NCI-H2029 (cell line): ENCODE measurements at places on chromosomes 16 and 17.

GRCh38 chr17:49978501-49978900, 9.5 kb downstream of the DLX4 start:
- DNase-seq = no peak

DNA sequence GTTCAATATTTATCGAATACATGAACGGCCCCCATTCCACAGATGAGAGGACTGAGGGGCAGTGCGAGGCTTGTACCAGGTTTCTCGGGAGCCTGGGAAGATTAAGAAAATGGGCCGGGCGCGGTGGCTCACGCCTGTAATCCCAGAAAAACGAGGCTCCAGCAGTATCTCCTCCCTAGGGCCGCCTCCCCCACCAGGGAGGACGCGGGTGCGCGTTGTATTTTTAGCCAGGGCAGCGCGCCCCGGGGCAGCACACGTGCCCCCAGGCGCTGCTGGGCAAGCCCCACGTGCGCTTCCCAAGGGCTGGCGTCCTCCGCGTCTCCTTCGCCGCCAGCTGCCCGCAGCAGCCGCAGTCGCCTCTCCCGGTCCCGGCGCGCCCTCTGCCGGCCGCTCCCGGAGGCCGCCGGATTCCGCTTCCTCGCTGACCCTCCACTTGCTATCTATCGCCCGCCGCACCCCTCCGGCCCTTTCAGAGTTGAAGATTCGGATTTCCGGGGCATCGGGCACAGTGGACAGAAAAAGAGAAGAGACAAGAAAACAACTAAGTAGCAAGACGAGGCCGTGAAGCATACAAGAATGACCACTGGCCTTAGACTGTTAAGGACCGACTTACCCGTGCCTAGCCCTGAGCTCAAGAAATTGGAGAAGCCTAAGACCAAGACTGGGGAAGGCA, 1.9 kb upstream of the YBX2 start:
- peak; percentile 39 for DNase-seq

DNA sequence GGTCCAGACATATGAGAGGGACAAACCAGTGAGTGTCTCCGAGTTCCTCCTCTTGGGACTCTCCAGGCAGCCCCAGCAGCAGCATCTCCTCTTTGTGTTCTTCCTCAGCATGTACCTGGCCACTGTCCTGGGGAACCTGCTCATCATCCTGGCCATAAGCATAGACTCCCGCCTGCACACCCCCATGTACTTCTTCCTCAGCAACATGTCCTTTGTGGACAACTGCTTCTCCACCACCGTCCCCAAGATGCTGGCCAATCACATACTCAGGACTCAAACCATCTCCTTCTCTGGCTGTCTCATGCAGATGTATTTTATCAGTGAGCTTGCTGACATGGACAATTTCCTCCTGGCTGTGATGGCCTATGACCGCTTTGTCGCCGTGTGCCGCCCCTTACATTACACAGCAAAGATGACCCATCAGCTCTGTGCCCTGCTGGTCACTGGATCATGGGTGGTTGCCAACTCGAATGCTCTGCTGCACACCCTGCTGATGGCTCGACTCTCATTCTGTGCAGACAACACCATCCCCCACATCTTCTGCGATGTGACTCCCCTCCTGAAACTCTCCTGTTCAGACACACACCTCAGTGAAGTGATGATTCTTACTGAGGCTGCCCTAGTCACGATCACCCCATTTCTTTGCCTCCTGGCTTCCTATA, 19.2 kb downstream of the ZNF200 start:
- no peak for DNase-seq

DNA sequence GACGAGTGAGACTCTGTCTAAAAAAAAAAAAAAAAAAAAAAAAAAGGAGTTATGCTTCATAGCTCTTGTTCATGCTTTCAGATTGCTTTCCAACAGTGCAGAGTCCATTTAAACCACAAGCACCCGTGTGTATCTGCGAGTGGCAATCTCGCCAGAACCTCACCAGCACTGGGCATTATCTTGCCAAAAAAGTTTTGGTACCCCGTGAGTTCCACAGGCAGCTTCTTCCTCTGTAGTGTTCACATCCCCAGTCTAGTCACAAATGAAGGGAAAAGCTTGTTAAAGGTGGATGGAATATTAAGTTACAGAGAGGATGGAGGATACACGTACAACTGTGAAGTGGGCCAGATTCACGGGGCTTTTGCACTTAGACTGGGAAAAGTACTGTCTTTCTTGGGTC, 33.5 kb downstream of the WSB1 start:
- DNase-seq = no peak

GRCh38 chr16:23607726-23608125, 11.6 kb upstream of the NDUFAB1 start:
- no peak for DNase-seq

DNA sequence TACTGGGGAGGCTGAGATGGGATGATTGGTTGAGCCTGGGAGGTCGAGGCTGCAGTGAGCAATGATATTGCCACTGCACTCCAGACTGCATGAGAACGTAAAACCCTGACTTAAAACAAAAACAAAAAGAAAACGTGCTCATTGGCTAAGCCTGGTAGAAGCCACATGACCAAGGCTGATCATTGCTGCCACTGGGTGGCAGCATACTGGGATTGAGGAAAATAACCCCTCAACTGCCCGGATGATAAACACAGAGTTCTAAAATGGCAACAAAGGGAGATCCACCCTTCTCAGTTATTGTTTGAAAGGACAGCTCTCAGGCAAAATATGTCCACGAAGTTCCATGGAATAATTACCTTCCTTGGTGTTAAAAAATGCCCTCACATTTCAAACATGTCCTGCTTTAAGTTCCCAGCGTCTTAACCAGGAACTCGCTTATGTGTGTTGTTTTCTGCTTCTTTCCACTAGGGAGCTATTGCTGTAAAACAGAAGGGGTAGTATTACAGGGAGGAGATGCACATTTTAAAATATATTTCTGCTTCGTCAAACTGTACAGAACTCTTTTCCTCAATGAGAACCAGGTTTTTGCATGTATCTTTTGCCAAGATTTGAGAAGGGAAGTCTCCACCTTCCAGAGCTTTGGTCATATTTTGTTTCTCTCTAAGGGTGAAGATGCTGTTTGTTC, 675.3 kb downstream of the MAF start:
- DNase-seq = no peak

DNA sequence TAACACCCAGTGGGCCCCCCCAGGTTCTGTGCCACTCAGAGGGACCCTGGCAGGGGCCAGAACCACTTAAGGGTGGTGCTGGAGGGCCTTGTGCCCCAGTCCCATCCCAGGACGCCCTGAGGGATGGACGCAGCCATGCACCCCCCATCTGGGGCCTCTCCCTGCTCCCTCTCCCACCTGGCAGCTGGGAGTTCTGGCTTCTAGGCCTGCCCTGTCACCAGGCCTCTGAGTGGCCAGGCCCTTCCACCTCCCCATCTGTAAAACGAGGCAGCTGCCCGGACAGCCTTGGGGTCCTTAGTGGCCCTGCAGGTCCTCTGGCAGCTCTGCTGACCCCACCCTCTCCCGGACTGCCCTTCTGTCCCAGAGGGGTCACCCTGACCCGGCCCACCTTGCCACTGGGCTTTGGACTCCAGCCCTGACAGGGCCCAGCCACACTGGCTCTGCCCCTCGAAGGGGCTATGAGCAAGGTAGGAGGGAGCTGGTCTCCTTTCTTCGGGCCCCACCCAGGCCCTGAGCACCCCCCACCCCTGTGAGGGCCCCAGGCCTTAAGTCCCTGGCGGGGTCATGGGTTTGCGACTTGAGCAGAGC, 12.3 kb downstream of the PAM16 start:
- DNase-seq = no peak

DNA sequence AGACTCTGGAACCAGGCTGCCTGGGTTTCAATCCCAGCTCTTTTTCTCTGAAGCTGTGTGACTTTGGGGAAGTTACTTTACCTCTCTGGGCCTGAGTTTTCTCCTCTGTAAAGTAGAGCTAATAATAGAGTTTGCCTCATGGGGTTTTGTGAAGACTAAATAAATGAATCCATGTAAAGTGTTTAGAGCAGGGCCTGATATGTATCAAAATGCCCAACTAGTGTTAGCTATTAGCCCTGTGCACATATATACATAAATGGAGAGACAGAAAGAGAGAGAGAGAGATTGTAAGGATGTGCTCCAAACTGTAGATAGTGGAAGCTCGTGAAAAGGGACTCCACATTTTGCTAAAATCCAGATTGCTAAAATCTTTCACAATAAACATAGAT, 44.8 kb upstream of the HAPSTR1 start:
- DNase-seq = no peak

GRCh38 chr16:59881376-59881775, 1147.3 kb upstream of the GOT2 start:
- no peak for DNase-seq

DNA sequence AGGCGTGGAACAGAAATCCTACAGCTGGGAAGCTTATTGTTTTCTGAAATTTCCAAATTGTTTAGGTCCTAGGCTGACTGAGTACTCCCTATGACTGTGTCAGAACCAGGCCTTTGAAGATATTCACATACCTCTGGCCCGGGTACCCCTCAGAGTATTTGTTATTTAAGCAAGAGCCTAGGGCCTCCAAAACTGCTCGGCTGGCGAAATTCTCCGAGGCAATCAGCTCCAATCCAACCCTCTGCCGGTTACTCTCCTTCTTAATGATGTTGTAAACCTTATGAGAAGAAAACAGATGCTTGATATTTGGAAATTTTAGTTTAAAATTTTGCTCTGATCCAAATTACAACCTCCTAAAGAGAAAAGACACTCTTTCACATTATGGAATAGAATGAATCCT, 9.8 kb downstream of the SHMT1 start:
- no peak for DNase-seq

GRCh38 chr16:70267516-70267915, 15.8 kb upstream of the EXOSC6 start:
- DNase-seq = no peak

GRCh38 chr17:37512442-37513068, 22.9 kb downstream of the DUSP14 start:
- DNase-seq = no peak

DNA sequence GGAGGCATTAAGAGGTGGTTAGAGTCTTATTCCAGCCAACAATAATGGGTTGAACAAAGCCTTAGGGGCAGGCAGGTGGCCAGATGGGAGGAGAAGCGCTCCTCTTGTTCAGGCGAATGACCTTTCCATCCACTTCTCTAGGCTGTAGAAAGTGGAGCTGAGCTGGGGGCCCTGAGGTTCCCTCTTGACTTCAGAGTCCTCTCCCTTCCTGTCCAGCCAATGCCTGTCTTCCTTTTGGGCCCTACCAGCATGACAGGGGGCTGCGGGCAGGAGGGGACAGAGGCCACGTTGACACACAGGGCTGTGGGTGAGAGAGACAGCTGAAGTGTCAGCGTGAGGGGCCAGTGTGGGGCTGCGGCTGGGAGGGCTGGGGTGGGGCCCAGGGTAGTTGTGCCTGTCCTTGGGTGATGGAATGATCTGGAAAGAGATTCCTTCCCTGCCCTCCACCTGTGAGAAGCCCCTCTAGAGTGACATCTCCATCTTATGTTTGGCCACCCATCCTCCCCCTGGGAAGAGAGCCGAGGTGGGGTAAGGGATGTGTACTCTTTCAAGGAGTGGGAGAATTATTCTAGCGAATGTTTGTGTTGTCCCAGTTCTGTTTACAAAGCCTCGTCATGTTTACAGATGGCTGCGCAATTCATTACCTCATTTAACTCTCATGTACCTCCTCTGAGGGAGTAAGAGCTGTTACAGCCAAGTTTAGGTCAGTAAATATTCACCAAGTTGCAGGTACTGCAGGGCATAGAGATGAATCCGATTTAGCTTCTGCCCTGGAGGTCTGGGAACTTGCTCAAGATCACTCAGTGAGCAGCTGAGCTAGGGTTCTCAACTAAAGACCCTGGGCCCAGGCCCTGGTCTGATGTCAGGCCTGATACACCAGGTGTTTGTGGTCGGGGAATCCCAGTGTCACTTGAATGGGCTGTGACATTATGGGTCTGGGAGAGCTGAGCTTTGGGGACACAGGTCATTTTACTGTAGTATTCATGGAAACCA, 3.3 kb downstream of the ERBB2 start:
- DNase-seq = peak; percentile 58

GRCh38 chr17:50475362-50475761, 3.3 kb upstream of the RSAD1 start:
- DNase-seq = no peak

DNA sequence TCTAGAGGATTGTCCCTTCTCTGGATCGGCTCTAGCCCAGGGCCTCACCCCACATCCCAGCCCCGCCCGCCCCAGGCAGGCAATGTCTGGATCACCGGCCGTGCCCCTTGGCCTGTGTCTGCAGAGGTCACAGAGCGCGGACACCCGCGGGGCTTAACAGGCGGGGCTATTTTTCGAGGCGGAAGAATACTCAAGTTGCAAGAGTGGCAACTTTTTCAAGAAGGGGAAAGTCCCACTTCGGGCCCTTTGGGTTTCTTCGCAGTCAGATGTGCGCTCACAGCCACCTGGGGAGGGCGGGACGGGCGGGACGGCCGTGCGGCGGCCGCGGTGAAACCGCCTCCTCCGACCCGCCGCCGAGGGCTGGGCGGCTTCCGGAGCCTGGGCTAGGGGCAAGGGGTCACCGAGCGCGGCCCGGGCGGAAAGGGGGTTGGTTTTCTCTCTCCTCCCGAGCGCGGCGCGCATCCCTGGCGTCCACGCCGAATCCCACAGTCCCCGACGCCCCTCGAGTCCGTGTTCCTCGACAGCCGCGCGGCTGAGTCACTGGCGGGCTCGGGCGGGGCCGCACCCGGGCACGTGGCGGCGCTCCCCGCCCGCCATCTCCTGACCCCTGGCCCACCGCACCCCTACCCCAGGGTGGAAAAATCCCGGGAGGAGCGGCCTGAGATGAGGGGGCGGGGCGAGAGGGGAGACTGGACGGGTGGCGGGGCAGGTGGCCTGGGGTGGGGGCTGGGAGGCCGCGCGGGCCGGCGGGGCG, 1.2 kb upstream of the PFN1 start:
- no peak for DNase-seq

DNA sequence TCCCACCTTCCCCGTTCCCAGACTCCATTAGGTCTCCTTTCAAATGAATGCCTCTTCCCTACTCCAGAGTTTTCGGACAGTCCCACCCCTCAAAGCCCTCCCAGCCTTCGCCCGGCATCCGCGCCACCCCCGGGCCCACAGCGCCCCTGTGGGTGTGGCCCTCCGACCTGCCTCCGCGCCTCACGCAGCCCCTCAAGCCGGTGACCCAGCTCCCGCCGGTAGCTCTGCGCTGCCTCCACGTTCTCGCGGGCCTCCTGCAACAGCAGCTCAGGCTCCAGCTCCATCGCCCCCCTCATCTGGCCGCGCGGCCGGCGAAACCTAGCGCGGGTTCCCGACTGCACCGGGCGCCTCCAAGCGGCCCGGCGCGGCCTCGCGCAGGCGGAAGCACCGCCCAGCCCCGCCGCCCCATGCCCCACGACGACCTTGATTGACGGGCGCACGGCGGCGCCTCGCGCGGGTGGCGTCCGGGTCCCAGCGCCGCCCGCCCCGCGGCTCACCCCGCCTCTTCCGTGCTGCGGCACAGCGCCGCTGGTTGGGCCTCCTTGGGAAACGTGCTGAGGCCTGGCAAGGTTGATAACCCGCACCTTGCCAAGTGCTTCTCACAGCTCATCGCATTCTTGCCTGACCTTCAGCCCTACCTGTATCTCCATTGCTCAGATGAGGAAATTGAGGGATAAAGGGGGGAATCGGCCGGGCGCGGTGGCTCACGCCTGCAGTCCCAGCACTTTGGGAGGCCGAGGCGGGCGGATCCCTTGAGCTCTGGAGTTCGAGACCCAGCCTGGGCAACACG, at the start of gene CRLF3:
CRLF3 (minus strand) TSS at position 337 of the 790 bp plus-strand sequence; CDS start at position 296, 41 bp downstream.
- peak; percentile 79 for DNase-seq

- DNase-seq = no peak
Measured at GRCh38 chr16:13426736-13427135, 493.2 kb upstream of the ERCC4 start.
